ENCODE measurements at places on chromosomes 2 and 18.

GRCh38 chr2:63975437-63976124 is 43.6 kb downstream of the VPS54 start:
- H3K27me3 ChIP-seq: no peaks in the 10 kb centered on the region
- no peak for DNase-seq
- no peaks in the 10 kb centered on the region for H3K4me1 ChIP-seq
- peaks cover 21% of the 10 kb centered on the region for H3K36me3 ChIP-seq

GRCh38 chr2:196384729-196385128 is 213.4 kb upstream of the STK17B start:
- H3K4me1 ChIP-seq: peaks cover 3% of the 10 kb centered on the region
- DNase-seq: no peak
- H3K36me3 ChIP-seq: no peaks in the 10 kb centered on the region
- no peaks in the 10 kb centered on the region for H3K27me3 ChIP-seq
- no peak overlapping the region for H3K27ac ChIP-seq
- no peak overlapping the region for H3K4me3 ChIP-seq

- H3K4me1 ChIP-seq: peaks cover 23% of the 10 kb centered on the region
- H3K27me3 ChIP-seq: no peaks in the 10 kb centered on the region
- H3K27ac ChIP-seq: no peak overlapping the region
- no peaks in the 10 kb centered on the region for H3K36me3 ChIP-seq
Observed at GRCh38 chr18:12911025-12911928, 27.2 kb upstream of the PTPN2 start.

DNA sequence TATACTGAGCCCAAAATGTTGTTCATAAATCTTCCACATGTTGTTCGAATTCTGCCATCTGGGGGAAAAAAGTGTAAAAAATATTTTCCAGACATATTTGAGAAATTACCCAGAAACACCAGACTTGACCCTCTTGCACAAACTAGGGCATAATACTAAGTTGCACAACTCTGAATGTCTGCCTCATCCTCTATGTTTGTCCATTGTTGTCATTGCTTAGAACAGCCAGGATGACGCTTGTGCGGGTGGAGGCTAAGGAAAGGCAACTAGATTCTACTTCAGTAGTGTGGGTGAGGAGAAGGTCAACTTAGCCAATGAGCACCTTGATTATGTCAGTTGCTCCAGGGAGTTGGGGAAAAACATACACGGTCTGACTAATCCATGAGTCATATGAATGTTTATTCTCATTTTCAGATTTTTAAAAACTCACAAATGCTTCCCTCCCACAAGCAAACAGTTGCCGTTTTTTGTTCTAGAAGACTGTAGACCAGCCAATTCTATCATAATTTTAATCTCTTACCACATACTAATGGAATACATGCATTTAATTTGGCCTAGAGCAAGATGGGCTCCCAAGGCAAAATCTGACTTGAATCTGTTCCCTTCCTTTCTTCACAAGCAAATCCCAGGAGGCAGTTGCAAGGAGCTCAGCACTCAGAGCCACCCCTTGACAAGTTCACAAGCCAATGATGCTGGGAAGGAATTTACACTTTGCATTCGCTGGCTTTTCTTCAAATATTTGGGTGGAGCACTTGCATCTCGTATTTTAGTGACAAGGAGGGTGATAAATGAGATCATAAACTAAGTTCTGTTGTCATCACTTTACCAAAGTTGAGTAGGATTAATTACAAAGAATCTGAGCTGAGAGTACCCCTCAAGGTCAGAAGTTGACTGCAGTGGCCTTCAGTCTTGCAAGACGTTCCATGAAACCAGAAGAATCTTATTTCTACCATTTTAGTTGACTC is 163.2 kb upstream of the TWIST2 start:
- no peak overlapping the region for H3K4me3 ChIP-seq
- peaks cover 18% of the 10 kb centered on the region for H3K27me3 ChIP-seq
- H3K36me3 ChIP-seq: no peaks in the 10 kb centered on the region
- peak; percentile 90 for DNase-seq

DNA sequence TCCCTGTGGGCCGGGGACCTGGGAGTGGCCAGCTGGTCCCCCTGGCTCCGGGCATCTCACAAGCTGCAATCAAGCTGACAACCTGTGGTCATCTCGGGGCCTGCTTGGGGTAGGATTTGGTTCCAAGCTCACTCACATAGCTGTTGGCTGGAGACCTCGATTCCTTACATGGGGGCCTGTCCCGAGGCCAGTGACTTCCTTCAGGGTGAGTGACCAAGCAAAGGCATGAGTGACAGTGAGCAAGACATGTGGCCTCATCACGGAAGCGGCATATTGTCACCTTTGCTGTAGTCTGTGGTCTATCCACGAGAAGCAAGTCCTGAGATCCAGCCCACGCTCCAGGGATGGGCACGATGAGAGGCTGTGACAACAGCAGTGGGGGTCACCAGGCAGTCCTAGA is 131.4 kb upstream of the ID2 start:
- H3K27ac ChIP-seq: no peak overlapping the region
- H3K4me3 ChIP-seq: no peak overlapping the region
- no peaks in the 10 kb centered on the region for H3K36me3 ChIP-seq

DNA sequence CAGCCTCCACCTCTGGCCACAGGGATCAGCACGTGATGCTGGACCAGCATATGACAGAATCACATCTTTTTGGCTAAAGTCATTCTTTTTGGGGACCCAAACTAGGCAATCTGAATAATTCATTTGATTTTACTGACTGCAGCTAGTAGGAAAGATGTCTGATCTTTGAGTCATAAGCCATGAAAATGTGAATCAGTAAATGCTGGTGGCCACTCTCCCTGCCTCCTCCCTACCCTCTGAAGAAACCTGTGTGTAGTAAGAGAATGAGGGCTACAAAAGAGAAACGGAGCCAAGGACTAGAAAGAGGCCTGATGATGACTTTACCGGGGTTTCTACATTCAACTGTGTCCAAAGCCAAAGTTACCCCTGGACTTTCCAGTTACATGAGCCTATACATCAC is 10.1 kb upstream of the LRPPRC start:
- DNase-seq: peak; percentile 73
- peaks cover 23% of the 10 kb centered on the region for H3K27me3 ChIP-seq
- no peak overlapping the region for H3K4me3 ChIP-seq
- no peak overlapping the region for H3K27ac ChIP-seq
- peaks cover 3% of the 10 kb centered on the region for H3K4me1 ChIP-seq

GRCh38 chr2:98393354-98393753 is 47.1 kb downstream of the CNGA3 start:
- H3K4me1 ChIP-seq: no peaks in the 10 kb centered on the region
- no peaks in the 10 kb centered on the region for H3K36me3 ChIP-seq
- peaks cover 11% of the 10 kb centered on the region for H3K27me3 ChIP-seq
- no peak overlapping the region for H3K27ac ChIP-seq
- H3K4me3 ChIP-seq: no peak overlapping the region

DNA sequence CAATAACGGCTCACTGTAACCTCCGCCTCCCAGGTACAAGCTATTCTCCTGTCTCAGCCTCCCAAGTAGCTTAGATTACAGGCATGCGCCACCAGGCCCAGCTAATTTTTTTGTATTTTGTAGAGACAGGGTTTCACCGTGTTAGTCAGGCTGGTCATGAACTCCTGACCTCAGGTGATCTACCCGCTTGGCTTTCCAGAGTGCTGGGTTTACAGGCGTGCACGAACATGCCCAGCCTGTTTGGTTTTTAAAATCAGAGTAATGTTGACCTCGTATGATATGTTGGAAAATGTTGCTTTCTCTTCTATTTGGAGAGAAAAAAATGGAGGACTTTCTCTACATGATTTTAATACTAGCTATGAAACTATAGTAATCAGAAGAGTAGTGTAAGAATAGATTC is 386.2 kb downstream of the PTH2R start:
- no peak overlapping the region for H3K27ac ChIP-seq
- DNase-seq: no peak
- H3K4me3 ChIP-seq: no peak overlapping the region
- no peaks in the 10 kb centered on the region for H3K27me3 ChIP-seq

DNA sequence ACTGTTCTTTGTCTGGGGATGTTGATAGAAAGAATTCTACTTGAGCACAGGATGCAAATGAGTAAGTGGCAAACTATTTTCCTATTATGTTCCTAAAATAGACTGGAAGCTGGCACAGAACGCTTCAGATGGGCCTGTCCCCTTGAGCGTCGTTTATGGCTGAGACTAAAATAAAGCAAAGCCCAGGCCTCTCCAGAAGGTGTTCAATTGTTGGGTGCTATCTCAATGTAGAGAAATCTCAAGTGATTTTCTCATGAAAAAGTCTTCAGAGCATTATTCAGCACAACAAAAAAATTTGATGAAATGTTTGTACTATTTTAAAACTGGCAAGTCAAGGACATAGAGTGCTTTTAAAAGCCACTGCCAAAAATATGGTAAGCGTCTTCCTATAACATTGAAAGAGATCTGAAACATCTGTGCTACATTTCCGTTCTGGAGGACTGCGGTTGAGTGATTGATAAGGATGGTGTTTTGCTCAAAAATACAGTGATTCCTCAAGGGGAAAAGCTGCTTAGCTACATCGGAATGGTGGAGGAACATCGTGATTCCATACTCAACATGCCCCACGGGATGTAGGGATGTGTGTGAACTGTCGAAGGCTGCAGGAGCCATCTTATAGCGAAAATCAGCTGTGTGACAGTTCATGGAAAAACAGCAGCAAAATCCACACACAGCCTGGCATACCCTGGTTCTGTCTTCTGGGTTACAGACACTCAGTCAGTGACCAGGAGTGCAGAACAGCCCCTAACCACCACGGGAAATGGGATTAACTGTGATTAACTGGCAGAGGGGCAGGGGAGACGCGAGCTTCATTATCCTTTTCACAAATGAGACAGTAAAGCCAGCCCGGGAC is 10.4 kb upstream of the LRRFIP1 start:
- H3K4me1 ChIP-seq: peaks cover 29% of the 10 kb centered on the region
- no peaks in the 10 kb centered on the region for H3K36me3 ChIP-seq
- peak; percentile 85 for DNase-seq
- no peaks in the 10 kb centered on the region for H3K27me3 ChIP-seq
- H3K4me3 ChIP-seq: no peak overlapping the region

DNA sequence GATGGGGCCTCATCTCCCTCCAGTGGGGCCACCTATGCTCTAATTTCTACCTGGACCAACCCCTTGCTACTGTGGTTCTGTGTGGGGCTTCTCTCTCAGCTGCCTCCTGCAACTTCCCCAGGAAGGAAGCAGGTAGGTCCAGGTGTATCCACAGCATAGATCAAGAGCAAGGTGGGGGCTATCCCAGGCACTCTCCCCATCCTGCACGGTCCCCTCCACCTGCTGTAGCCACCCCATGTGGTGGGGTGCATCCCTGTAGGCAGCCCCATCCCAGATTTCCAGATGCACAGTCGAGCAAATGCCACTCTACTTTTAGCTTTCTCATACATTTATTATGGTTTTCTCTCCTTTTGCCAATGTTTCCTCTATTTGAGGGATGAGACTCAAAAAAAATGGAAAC is 156.1 kb downstream of the FBXO15 start:
- no peaks in the 10 kb centered on the region for H3K4me1 ChIP-seq
- no peak overlapping the region for H3K4me3 ChIP-seq
- no peaks in the 10 kb centered on the region for H3K36me3 ChIP-seq
- DNase-seq: no peak

DNA sequence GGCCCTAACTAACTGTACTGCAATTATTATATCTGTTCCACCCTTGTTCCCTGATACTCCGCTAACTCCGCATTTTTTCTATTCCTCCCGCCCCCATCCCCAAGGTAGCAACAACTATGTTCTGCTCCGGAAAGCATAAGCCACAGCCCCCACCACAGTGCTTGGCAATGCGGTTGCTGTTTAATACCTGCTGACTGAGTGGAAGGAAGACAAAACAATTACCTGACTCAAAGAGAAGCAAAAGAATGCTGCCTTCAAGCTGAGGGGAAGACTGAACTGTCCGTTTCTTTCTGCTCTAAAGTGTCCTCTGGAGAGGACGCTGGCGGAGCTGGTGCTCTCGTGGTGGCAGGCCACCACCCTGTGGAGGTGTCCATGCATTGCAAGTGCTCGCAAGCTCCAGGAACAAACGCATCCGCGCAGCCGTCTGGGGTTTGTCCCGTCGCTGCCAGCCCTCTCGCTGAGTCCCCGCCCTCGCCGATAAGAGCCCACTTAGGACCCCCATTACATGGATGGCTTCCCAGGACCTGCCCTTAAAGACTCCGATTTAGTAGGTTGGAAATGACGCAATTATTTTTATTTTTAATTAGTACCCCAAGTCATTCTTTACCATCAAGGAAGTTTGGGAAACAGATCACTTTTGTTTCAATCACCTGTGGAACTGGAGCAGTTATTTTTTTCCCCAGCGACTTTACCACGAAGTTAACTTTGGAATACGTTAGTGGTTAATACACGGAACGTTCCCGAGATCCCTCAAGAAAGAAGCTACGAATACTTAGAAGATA is 1.6 kb upstream of the MYL12A start:
- peaks cover 14% of the 10 kb centered on the region for H3K36me3 ChIP-seq
- H3K27ac ChIP-seq: peak overlapping the region; percentile 98
- no peaks in the 10 kb centered on the region for H3K27me3 ChIP-seq
- H3K4me3 ChIP-seq: peak overlapping the region; percentile 92
- peaks cover 29% of the 10 kb centered on the region for H3K4me1 ChIP-seq
- peak; percentile 79 for DNase-seq

DNA sequence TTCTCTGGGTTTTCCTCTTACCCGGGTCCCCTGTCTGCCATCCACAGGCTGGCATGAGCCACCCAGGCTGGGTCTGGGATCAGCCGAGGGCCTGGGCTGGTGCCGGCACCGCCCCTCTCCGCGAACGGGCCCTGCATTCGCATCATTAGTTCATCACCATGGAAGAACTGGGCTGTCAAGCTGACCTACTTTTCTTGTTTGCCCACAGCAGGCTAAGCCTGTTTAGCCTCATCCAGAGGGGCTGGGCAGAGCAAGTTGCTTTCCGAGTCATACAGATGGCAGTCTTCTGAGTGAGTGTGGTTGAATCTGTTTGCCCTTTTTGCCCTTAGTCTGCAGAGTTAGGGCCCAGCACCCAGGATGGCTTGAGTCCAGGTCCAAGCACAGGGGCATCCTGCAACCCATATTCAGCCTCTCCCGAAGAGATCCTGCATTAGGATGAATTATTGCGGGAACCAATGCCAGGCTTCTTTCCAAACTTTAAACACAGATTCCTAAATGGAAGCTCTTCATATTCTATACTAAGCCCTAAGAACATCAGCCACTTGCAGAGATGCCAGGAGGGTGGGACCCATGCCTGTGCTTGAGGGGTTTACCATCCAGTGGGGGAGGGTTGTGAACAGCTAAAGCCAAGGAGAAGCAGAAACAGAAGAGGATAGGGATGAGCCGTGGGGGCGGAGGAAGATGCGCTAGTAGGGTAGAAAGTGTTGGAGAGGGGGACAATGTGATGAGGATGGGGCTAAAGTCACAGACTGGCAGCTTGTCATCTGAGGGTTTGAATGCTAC is 68.0 kb downstream of the NPAS2 start:
- no peaks in the 10 kb centered on the region for H3K36me3 ChIP-seq
- no peak for DNase-seq
- H3K27ac ChIP-seq: no peak overlapping the region

DNA sequence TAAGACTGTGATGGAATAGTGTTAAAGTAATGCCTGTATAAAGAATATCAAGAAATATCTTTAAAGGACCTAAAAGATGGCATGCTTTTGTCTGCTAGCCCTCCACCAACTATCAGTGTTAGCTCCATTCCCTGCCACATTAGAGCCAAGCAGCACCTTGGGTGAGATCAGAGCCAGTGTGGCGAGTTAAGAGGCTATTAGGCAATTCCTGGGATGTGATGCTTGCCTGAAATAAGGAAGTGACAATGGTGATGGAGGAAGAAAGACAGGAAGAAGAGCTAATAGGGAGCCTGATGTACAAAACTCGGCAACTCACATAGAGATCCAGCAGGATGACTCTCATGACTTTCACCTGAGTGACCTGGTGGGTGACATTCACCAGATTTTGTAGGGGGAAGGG is 143.5 kb downstream of the ZEB2 start:
- H3K4me1 ChIP-seq: peaks cover 14% of the 10 kb centered on the region
- DNase-seq: no peak
- H3K27ac ChIP-seq: no peak overlapping the region
- no peaks in the 10 kb centered on the region for H3K36me3 ChIP-seq

Measured in osteoblast (primary cell).